ENCODE measurements at places on chromosomes 12 and 14.

GRCh38 chr14:71119075-71119474 is 211.8 kb downstream of the PCNX1 start:
- no peak for DNase-seq

- no peak for DNase-seq
Observed at GRCh38 chr12:116389326-116389725, 111.8 kb upstream of the MED13L start.

DNA sequence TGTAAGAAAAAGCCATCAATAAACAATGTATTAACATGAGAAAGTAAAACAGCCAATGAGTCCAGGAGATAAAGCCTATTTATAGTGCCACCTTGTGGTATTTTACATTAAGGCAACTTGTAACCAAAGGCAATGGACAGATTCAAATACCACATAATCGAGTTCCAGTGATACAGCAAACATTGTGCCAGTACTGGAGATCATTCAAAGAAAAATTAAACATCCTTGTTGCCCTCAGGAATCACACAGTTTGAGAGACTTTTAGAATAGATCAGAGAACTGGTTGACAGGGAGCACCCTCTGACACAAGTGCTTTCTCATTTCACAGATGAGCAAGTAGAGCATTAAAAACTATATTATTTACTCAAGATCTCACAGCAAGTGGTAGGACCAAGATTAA is 98.1 kb downstream of the DDHD1 start:
- no peak for DNase-seq

DNA sequence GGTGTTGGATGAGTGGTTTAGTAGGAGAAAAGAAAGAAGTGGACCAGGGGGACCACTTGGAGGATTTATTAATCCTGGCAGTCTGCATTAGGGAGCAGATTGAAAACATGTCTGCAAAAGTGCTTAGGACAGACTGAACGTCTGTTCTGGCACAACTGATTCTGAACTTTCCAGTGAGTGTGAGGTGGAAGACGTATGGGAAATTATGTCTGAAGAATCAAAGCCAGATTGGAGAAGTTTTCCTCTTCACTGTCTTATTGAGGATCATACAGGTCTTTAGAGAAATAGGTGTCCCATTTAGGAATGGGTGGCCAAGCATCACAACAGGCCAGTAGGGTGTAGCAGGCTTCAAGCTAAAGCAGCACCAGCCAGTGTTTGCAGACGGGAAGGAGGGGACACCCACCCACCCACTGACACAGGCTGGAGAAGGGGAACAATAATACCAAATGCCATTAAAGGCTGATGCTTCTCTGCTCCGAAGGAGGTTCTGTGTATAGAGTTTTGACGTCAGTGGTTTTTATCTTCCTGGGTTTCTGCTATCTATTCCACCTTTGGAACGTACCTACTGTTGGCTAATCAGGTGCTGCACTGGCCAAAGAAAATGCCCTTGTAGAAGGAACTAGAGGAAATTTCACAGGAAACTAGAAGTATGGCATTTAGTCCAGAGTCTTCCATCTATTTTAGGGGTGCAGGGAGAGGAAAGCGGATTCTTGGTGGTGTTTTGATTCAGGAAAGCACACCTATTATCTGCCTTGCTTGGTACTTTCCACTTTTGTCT is 1.8 kb downstream of the SRRM4 start:
- no peak for DNase-seq

DNA sequence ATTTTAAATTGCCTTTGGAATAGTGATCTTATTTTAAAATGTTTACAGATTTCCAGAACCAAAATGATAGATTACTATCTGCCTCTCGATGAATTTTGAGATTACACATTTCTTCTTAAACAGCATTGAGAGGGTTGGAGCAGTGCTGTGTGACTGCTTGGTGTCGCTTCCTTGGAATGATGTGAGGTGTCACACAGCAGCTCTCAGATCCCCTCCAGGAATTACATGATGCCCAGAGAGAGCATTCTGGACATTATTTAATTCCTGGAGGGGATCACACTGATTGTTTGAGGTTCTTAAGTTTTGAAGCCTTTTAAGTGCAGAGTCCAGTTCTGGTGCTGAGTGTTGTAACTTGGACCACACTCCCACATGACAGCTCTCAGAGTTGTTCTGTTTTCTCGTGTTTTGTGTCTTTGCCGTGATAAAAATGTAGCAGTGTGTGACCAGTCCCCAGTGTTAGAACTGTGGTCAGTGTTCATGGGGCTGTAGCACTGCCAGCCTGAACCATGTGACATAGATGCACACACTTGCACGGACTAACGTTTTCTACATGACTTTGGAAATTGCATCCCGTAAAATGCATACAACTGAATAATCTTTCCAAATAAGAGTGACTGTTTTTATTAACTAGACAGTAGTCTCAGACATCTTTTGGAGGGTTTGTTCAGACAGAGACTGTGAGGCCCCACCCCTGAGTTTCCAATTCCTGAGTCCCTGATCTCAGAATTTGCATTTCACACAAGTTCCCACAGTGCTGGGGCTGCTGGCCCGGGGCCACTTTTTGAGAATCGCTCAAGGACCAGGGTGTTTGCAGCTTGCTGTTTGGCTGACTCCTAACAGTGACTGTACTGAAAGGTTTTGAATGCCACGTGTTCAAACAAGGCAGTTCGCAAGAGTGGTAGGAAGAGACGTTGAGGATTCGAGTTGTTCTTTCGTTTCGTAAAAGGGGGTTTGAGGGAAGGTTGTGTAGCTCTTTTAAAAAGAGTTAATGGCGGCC is 26.0 kb downstream of the XRCC3 start:
- no peak for DNase-seq

DNA sequence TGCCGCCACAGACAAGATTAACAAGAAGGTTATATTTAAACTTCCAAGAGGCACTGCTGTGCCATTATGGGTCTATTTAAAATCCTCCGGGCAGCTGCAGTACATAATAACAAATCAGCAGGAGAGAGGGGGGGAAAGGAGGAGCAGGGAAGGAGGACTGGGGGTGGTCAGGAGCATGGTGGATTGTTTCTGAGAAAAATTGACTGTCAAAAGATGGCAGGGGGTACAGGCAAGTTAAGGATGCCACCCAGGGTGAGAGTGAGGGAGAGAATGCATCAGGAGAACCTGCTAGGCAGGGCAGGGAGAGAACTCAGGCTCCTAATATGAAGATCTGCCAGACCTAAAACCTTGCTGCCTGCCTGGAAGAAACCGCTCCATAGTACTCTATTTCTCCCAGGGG is 181.8 kb downstream of the GRIN2B start:
- no peak for DNase-seq

DNA sequence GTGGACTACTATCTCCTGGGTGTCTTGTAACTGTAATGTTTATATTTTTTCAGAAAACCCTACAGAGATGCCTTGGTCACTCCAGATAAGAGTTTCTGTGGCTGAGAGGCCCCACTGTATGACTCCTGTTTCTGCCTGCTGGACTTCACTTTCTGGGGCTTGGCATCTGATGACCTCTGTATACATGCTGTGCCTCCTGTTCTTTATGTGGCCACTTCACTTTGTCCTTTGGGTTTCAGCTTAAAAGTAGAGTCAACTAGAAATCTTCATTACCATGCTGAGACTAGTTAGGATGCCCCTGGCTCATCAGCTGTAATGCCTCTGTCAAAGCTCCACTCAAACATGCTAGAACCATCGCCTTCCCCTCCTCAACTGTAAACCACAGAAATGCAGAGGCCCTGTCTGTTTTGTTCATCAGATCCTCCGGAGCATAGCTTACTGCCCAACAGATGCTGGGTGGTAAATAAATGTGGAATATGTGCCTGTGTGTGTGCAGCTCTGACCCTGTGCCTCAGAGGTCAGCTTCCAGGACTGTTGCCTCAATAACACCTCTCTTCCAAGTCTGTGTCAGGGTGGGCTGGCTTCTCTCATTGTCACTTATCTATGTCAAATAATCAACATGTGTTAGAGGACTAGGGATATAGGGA is 25.5 kb downstream of the ZNF664 start:
- DNase-seq: no peak

DNA sequence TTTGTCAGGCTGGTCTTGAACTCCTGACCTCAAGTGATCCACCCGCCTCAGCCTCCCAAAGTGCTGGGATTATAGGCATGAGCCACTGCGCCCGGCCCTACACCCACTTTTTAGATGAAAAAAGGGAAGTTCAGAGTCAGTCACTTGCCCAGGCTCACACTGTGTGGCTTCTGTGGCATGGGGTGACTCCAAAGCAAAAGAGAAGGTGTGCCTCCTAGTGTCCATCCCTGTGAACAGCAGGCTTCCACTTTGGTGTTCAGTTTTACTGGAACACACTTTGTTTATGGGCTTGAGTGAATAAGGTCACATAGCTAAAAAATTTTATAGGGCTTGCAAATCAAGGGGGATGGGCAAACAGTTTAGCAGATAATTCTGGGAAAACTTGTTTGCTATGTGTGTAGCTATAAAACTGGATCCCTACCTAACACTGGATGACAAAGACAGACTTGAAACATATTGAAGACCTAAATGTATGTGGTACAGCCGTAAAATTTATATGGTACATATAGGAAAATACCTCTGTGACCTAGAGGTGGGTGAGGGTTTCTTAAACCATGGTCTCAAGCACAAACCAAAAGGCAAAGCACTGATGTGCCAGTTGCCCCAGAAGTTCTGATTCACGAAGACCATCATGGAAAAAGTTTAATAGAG is 54.9 kb downstream of the EID3 start:
- no peak for DNase-seq

- no peak for DNase-seq
Observed at GRCh38 chr12:67915335-67915851, 73.9 kb upstream of the IFNG-AS1 start.

DNA sequence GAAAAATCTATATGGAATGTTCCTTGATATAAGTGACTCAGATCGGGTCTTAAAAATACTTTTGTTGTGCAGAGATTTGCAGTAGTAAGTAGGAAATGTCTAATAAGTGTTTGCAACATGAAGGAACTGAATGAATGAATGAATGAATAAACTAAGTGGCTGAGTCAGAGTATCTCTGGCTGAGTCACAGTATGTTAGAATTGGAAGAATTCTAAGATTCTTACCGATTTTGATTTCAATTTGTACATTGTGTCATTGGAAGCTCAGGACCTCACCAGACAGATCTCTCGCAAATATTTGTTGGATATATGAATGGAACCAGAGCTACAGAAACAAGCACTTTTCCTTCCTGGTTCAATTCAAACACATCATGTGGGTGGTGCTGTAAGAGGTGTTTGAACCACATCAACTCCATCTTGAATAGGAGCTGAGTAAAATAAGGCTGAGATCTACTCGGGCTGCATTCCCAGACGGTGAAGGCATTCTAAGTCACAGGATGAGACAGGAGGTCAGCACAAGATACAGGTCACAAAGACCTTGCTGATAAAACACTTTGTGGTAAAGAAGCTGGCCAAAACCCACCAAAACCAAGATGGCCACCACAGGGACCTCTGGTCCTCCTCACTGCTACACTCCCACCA is 123.9 kb upstream of the FOXN3 start:
- no peak for DNase-seq

GRCh38 chr14:99226687-99227086 is 45.3 kb downstream of the BCL11B start:
- DNase-seq: no peak

GRCh38 chr14:70170976-70171375 is 17.8 kb downstream of the SLC8A3 start:
- no peak for DNase-seq

DNA sequence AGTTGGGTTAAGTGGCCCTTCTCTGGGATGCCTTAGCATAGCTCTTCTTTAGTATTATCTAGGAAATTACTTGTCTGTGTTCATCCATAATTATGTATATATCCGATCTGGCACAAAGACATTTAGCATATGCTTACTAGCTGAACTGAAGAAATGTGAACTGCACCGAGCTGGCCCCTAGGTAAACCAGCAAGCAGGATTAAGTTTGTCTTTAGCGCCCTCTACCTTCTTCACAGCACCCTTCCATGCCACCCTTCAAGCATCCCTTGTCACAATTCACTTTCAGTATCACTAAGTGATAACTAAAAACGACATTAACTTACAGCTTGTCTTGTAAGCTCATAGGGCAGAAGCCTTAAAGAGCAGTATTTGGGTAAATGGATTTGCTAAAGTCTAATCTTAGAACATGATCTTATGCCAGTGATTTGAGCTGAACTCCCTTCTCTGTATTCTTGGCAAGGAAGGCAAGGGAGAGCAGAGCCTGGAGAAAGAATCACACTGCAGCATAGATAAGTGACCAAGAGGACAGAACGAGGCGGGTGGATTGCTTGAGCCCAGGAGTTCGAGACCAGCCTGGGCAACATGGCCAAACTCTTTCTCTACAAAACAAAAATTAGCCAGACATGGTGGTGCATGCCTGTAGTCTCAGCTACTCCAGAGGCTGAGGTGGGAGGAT is 2.6 kb upstream of the HAL start:
- no peak for DNase-seq

GRCh38 chr14:105177082-105177481 is 4.0 kb downstream of the NUDT14 start:
- DNase-seq: no peak

DNA sequence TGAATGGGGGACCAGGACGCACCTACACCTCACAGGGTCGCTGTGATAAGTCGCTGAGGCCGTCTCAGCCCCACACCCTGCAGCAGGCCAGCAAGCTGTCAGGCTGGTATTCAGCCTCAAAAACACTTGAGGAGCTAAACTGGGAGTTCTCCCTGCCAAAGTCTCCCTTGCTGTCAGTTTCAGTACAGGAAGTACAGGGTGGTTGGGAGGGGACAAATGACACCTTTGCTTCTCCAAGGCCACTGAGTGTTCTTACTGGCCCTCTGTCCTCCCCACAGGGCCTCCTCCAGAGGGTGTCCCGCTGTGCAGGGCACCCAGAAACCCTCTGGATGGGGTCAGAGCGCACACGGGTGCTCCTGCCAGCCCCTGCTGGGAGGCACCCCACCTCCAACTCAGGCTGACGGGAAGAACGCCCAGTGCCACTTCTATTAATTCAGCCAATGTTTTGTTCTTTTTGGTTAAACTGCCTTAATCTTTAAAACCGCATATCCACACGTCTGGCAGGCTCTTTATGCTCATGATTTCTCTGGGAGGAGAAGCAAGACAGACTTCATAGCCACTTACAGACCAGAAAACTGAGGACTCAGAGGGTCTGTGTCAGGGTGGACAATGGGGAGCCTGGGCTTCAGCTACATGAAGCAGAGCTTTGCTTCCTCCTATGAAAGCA is 75.9 kb downstream of the ITPK1 start:
- no peak for DNase-seq

- no peak for DNase-seq
Observed at GRCh38 chr12:1593174-1594005, 991 bp downstream of the FBXL14 start.

GRCh38 chr12:85527192-85527591 is 247.2 kb downstream of the ALX1 start:
- no peak for DNase-seq

Measured in esophagus squamous epithelium (tissue), 5 donors.